Activated T-cell treated with anti-CD3 and anti-CD28 coated beads for 1 hour (primary cell): ENCODE measurements at places on chromosomes 16 and 17.

GRCh38 chr16:66039793-66040192, 326.7 kb upstream of the CDH5 start:
- DNase-seq, result no peak

DNA sequence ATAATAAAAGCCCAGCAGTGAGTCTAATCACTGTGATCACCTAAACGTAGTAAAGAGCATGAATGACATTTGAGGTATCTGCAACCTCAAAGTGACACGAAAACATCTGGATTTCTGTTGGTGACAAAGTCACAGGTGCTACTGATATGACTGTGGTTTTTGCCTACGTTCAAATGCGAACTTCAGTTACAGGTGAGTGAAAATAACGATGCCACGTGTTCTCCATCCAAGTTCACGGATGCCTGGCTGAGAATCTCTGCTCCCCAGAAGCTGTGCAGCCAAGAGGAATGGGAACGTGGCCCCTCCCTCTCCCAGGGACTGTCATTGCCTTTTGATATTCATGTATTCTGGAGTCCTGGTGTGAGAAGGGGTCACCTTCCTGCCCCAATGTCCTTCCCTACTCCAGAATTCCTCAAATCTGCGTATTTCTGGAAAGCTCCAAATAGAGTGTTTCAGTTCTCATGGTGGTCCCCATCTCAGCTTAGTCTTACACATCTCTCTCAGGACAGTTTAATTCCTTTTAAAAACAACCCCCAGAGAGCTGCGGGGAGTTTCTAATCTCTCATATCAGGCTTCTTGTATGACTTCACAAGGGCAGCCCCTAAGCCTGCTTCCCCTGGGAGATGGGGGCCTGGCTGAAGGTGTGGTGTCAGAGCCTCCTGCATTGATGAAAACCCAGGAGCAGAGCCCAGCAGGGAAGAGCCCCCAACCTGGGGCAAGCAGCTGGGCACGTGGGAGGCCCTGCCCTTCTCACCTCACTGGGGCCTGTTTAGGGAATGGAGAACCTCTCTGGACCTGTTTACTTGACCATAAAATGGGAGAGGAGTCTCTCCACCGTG, 25.8 kb downstream of the PIK3R5 start:
- DNase-seq, result no peak

DNA sequence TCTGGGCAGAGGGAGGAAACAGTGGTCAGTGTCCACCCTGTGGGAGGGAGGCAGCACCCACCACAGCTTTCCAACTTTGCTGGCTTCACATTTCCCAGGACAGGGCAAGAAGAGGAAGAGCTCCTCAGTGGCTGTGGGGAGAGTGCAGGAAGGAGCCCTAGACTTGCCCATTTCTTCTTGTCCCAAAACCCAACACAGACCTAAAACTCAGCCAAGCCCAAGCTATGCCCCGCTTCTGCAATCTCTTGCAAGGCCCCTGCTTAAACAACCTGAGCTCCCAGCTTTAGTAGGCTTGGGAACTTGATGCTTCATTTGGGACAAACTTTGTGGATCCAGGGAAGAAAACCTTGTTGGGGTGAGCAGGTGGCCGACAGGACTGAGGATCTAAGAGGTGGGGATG, 173.8 kb downstream of the LGALS9B start:
- DNase-seq, result no peak

DNA sequence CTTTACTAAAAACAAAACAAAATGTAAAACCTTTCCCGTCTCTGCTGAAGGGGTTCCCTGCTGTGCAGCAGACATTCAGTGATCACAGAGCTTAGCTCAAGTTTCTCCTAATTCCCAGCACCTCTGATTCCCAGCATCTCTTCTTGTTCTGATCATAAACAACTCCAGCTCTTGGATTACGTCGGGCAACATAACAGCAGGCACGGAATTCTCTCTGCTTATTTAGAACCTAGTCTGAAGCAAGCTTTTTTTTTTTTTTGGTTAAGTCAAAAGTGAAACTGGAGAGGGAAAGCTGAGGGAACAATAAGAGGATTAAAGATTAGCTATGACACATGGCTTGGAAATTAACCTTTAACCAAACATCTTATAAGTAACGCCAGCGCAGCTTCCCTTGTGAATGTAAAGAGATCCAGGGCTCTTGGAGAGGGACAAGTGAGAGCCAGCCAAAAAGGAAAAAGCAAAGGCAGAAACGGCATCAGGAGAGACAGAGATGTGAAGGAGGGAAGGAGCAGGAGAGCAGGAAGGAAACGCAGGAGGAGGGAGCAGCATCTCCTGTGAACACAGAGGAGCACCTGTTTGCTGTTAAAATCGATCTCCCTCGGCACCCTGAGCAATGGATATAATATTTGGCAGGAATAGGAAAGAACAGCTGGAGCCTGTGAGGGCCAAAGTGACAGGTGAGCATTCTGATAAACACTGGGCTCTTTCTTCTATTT, at the start of gene BCO1:
Gene BCO1 (plus strand): TSS at position 394 of the 716 bp plus-strand sequence. CDS start 220 bp downstream, at position 614.
- DNase-seq, result no peak

- peak; percentile 55 for DNase-seq
These were observed 20.4 kb upstream of the SLC38A8 start for GRCh38 chr16:84062734-84063640.

DNA sequence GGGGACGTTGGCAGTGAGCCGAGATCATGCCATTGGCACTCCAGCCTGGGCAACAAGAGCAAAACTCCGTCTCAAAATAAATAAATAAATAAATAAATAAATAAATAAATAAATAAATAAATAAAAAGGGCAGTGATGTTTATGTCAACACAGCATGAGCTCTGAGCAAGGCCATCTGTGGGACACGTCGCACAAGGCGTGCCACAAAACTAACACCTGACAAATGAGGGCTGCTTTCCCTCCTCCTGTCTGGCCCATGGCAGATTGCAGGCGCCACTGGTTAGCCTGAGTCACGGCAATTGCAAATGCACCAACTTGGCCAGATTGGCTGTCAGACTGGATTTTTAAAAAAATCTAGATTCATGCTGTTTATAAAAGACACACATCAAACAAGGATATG, 25.9 kb upstream of the SPNS3 start:
- DNase-seq, result no peak

- DNase-seq, result no peak
These were observed 85.3 kb upstream of the GSE1 start for GRCh38 chr16:85527767-85528297.

GRCh38 chr16:31455601-31456314, 3.5 kb upstream of the ARMC5 start:
- DNase-seq, result no peak

DNA sequence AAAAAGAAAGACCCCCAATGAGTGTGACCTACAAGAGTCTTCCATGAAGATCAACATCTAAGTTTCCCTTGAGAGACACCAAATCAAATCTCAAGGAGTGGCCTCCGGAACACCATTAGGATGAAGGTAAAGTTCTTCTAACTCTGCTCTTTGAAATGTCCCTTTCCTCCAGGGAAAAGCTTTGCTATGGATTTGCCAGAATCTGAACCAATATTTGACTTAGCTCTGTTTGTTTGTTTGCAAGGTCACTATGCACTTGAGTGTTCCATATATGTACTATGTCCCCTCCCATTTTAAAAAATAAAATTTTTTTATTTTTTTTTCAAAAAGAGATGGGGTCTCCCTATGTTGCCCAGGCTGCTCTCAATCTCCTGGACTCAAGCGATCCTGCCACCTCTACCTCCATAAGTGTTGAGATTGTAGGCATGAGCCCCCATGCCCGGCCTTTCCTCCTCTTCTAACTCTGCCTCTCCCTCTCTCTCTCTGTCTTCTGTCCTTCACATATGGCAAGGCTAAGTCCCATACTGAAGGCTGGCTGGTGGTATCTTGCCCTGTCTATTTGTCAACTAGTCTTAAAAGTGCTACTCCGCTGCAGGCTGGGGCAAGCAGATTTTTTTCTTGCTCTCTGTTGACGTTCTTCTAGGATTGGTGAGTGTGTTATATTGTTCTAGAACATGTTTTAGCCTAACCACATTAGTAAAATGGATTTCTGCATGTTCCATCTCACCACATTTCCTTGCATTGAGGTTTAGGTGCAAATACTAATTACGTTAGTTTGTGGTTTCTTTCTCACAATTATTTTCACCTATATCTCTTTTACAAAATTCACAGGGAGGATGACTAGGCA, 276.7 kb upstream of the DYNLRB2 start:
- DNase-seq, result no peak
